ENCODE measurements at places on chromosomes 2 and 18.

DNA sequence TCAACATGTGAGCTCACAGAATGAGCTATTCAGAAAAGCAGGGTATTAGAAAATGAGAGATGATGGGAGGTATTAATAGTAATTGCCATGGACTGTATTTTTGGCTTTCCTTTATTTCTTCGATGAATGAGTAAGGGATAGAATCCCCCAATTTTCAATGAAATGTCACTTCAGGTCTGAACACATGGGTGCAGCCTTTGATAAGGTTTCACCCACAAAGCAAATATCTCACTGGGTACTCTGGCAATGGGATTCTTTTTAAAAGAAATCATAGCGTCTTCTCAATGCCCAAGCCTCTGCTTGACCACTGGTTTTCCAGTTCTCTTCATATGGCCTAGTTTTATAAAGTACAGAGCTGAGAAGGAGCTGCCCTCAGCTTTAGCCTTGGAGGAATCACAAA, 610.5 kb upstream of the FANCL start:
- no peak for DNase-seq

DNA sequence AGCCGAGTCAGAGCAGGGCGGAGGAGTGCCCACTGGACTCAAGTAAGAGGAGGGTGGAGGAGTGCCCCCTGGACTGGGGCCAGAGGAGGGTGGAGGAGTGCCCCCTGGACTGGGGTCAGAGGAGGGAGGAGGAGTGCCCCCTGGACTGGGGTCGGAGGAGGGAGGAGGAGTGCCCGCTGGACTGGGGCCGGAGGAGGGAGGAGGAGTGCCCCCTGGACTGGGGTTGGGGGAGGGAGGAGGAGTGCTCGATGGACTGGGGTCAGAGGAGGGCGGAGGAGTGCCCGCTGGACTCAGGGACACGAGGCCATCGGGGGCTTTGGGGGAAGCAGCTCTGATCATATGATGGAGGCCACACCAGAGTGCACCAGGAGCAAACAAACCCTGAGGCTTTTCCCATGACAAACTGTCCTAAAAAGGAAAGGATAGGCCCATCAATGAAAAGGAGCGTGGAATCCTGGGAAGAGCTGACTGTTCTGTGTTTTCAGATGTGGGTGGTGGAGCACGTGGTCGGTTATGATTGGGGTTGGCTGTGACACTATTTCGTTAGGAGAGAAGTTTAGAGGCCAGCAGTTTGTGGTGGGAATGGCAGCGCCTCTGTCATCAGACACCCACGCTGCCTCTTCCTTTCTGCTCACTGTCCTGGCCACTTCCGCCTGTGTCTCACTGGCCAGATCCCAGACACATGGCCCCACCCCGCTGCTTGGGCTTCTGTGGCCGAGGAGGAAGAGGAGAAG, 24.5 kb upstream of the HPCAL1 start:
- DNase-seq = peak; percentile 32

DNA sequence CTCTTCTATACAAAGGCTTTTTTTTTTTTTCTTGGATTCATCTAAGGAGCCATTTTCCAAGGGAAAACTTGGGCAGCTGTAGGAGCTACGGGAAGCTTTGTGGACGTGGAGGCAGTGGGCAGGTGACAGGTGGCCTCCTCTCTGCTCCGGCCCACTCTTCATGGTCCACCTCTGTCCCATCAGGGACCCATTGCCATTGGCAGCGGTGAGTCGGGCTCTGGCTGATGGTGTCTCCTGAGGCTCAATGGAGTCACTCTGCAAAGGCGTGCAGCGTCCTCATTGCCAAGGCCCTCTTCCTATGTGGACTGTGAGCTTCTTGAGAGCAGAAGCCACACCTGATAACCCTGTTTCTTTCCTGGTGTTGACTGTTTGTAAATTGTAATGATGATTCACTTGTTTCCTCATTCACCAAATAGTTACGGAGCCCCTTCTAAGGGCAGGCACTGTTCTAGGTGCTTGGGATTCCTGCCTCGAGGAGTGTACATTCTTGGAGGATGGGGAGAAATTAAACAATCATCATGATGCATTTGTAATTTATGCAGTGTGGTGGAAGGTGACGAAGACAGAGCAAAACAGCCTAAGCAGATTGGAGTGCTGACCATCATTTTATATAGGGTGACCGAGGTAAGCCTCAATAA, 240.3 kb upstream of the HS6ST1 start:
- no peak for DNase-seq

DNA sequence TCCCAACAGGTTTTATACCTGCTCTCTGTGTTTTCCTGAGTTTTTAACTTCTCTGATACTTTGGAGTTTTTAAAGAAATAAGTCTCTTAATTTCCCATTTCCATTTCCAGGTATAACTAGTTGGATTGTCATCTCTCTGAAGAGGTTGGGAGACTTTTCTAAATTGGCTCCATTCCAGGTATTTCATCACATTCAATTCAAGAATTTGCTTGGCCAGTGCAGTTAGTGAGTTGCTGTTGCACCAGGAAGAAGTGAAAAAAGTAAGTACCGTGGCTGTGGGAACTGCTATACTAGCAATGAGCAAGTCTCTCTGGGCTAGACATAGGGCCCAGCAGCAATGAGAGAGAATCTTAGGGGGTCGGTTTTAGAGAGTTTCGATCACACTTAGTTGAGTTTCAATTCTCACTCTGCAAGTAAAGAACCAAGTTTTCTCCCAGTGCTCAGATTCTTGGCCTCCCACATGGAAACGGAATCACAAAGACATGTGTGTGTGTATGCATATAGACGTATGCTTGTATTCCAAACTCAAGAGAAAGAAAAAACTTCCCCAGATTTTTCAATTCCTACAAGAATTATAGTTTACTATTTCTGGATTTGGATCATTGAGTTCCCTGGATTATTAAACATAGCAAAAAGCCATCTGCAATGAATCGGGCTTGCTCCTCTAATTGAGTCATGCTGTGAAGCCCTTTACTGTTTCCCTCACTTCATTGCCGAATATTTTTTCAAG, 894.4 kb downstream of the BCL11A start:
- DNase-seq = no peak

GRCh38 chr2:203814661-203815540, 52.7 kb upstream of the CTLA4 start:
- DNase-seq = peak; percentile 83

- DNase-seq = no peak
Observed at GRCh38 chr2:180449171-180449915, 442.2 kb upstream of the CWC22 start.

DNA sequence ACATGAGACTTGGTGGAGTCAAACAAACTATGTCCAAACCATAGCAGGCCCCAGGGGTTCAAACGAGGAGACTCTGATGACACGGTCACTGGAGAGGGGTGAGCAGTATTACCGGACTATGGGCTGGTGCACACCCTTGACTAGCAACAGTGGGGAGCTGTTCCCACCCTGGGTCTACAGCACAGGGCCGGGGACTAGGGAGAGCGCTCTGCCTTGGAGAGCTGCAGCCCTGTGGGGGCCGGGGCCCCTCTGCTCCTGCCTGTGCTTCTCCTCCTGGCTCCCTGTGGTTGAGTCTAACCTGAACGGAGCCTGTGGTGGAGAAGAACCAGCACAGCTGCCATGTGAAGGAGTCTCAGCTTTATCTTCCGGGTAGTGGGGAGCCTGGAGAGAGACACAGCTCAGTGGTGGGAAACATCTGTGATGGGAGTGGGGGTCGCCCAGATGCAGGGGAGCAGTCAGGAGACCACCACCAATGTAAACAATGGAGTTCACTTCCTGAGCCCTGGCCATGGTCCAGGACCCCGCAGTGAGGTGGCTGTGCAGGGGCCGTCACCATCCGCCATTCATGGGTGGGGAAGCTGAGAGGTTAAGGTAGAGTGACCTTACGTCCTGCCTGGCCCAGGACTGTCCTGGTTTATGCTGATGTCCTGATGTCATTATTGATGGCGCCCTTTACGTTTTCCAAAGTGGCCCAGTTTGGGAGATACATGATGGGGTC, 195.7 kb upstream of the TWIST2 start:
- DNase-seq = no peak

DNA sequence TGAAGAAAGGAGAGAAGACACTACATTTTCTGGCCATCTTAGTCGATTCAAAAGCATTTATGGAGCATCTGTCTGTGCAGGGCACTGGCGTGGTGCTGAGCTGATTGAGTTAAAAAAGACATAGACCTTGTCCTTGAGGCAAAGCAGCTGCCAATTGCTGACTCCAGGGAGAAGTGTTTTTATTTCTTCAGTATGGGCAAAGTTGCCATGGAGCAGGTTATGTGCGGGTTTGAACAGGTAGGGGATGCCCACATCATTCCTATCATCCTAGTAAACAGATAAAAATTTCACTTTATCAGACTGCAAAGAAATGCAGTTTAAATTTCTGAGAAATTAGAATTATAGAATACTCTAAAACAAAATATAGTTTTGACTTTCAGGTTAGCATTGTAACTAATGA, 125.8 kb downstream of the NUP35 start:
- DNase-seq = no peak

- no peak for DNase-seq
Observed at GRCh38 chr2:165839610-165840009, 45.6 kb upstream of the GALNT3 start.

GRCh38 chr2:98534761-98535160, 73.6 kb downstream of the COA5 start:
- DNase-seq = no peak

DNA sequence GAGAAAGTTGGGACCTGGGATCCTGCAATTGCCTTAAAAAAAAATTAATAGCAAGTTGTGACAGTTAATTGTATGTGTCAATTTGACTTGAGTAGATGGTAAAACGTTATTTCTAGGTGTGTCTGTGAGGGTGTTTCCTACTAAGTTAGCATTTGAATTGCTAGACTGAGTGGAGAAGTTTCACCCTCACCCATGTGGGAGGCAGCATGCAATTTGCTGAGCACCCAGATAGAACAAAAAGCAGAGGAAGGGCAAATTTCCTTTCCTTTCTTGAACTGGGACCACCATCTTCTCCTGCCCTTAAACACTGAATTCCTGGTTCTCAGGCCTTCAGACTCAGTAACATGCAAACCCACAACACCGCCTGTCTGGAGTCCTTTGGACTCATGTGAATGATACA, 455.7 kb downstream of the GALR1 start:
- no peak for DNase-seq

DNA sequence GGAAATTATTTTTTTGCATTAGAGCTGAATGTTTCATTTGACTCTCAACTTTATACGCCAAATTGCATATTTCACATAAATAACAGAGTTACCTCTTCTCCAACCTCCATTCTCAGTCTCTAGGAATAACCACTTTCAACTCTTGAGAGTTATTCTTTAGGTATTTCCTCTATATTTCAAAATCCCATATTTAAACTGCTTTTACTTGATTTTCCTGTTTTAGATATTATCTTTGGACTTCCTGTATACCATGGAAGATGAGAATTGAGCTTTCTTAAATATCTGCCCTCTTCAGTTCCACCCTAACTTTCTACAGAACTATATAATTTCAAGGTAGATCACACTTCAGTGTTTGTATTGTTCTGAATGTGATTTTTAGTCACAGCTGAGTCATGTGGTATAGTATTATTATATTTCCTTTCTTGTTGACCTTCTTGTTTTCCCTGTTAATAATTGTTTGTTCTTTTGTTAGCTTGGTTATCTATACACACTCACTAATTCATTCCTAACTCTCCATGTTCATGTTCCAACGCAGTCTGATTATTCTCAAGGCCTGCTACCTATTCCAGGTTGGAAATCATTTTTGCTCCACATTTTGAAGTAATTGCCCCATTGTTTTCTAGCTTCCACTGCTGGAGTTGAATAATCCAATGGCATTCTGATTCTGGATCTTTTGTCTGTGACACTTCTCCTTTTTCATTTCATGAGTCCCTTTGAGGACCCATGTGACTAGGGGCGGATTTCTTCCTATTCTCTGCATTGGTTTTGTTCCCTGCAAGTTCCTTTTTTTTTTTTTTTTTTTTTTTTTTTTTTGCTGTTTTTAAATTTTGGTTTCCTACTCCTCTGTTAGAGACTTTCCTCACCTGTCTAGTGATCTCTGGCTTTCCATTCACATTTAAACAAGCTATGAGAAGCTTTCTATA, 156.8 kb upstream of the RBMS1 start:
- DNase-seq = no peak

GRCh38 chr2:194698012-194698411, 959.0 kb upstream of the SLC39A10 start:
- DNase-seq = no peak

DNA sequence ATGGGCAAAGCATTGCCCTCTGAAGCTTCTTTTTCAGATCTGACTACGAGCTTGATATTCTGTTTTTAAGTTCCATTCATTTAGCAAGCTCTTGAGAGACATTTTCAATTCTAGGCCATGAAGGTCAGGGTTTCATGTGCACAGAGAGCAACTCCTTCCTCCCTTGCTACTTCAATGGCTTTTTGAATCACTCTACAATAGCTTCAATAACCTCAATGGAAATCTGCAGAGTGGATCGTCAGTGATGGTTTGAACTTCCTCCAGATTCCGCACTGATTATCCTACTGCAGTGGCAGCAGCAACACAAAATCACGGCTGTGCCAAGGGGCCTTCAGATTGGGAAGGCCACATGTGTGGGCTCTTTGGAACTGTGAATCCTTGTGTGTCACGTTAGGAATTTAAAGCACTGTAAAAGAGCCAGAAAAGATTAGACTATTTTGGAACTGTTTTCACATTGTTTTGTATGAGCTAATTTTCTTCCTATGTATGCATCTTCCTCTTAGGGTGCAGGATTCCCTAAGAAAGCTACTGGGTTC, 88.4 kb upstream of the MGAT4A start:
- DNase-seq = no peak

GRCh38 chr18:31684279-31685096, at the start of gene B4GALT6:
Gene B4GALT6, minus strand, starts transcription at chr18:31684581. Its CDS starts 155 bp downstream, at chr18:31684426.
- no peak for DNase-seq

GRCh38 chr2:101012706-101013181, 10.7 kb downstream of the RPL31 start:
- peak; percentile 64 for DNase-seq

DNA sequence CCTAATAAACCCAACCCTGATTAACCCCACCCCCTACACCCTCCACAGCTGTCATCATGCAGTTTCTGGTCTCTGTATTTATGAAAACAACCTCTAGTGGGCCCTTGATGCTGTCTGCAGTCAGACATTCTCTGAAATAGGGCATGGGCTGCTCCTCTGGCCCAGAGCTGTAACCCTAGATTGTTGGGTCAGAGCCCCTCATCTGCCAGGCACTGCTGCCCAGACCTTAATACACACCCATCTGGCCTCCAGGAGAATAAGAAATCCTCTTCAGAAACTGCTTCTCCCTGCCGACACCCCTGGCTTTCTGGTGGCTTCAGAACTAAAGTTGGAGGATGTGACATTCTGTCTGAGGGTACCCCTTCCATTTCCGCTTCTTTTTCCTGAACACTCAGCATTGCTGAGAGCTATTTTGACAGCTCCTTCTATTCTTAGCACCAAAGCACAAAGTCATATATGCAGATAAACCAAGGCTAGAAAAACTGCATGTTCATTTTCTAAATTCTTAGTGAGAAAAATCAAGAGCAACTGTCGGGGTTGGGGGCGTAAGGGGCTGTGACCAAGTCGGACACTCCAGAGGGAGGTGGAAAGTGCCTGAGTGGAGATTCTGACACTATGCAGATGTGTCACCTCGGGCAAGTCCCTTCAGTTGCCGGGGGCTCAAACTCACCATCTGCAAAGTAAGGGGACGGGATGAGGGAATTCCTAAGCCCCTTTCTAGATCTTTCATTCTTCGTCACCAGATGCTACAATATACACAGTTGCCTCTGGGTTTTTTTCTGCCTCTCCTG, 28.7 kb downstream of the SRSF7 start:
- DNase-seq = peak; percentile 54

GRCh38 chr2:208265371-208265800, 669 bp upstream of the PIKFYVE start:
- DNase-seq = peak; percentile 38

GRCh38 chr2:28927878-28928277, 33.4 kb downstream of the WDR43 start:
- no peak for DNase-seq

All from CD4-positive, alpha-beta T cell treated with Interleukin-4 for 4 hours (primary cell).